ENCODE measurements at places on chromosomes 13 and 19. TPM values are rescaled to one million over a fixed set of nuclear protein-coding genes. Genes with fewer than 3 reads are reported as not detected.
A peak's percentile ranks its signal among the peaks of the same experiment; 100 is the strongest.

DLEU7 gene
- under 0.01 TPM for total RNA-seq

TBXA2R gene
- 0.49 TPM for total RNA-seq

PRRG2 gene
- 0.27 TPM for total RNA-seq

FUZ gene
- total RNA-seq: 23.5 TPM

TPGS1 gene
- total RNA-seq: 25.2 TPM

DNA sequence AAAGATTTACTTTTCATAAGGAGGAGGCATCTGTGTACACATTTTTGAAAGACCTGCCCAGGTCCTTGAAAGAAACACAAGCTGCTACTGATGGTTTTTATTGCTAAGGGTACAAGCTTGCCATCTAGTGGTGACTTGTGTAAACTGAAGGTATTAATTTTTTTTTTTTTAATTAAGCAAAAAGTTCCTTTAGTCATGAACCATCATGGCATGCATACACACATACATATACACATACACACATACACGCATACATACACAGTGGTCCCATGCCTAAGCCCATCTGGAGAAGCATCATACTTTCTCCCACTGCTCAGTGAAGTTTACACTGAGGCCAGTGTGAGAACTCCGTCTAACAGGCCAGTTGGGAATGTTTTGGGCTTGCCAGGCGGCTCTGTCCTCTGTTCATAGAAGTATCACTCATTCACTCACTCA, 312.5 kb downstream of the DCLK1 start:
- peak; percentile 74 for DNase-seq

All from fibroblast of the aortic adventitia (primary cell).